CD4-positive, alpha-beta T cell treated with Interleukin-10 for 1 hour (primary cell): ENCODE measurements at places on chromosomes 16 and 17.

GRCh38 chr17:2511138-2511461, 588 bp downstream of the METTL16 start:
- no peak for DNase-seq

DNA sequence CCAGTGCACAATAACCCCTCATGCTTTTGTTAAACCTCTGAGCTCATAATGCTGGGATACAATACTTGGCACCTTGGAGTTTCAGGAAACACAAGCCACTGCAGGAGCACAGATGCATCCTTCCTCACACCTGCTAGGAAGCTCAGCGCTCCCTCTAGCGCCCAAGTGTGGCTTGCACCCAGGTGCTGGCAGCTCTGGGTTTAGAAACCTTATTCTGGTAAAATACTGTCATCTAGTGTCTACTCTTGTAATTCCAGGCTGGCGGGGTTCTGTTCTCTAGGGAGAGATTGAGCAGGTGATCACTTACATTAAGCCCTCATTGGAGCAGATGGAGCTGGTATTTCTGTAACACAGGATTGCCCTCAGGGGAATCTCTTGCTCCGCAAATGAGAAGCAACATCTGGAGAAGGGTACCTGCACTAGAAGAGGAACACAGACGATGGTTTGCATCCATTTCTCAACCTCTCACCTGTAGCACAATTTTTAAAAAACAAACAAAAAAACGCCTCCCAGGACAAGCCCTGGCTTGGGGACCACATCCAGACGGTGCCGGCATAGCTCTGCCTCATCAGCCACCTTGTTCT, 1.5 kb downstream of the CCL1 start:
- DNase-seq: peak; percentile 60

- DNase-seq: no peak
These were observed 41.0 kb downstream of the STAT3 start for GRCh38 chr17:42347198-42347597.

DNA sequence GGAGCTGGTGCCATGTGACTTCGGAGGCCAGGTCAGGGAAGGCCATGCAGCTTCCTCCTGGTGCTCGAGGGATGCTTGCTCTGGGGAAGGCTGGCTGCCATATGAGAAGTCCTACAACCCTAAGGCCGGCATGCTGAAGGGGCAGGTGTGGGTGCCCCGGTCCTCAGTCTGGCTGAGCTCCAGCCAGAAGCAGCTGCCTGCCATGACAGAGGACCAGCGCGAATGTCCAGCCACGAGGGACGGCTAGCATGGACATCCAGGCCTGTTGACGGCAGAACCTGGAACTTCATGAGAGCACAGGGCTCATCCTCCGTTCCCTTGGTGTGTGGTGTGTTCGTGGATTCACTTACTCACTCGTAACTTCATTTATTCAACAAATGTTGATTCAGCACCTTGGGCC, 140.6 kb downstream of the IRF8 start:
- no peak for DNase-seq

DNA sequence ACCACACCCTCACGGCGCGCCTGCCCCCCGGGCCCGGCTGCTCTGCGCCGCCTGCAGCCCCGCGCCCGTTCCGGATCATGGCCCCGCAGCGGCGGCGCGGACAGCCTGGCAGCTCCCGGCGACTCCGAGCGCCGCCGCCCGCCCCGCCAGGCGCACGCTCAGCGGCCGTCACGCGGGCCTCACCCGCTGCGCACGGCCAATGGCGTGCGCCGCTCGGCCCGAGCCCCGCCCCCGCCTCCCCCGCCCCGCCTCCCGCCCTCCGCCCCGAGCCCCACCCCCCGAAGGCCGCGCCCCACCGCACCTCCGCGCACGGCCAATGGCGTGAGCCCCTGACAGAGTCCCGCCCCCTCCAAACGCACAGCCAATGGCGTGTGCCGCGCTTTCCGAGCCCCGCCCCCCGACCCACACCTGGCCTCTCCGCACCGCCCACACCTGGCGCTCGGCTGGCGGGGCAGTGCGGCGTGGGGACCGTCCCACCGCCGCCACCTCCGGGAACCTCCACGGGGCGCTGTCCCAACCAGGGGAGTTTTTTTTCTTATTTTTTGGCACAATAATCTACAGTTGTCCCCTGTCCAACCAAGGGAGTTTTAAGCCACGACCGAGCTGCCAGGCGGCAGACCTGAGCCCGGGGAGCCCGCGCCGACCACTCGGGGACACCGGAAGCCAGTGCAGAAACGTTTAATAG, at the start of gene PCYT2:
Gene PCYT2 (minus strand): TSS at position 123 of the 685 bp plus-strand sequence. CDS start 44 bp downstream, at position 79.
- peak; percentile 95 for DNase-seq

DNA sequence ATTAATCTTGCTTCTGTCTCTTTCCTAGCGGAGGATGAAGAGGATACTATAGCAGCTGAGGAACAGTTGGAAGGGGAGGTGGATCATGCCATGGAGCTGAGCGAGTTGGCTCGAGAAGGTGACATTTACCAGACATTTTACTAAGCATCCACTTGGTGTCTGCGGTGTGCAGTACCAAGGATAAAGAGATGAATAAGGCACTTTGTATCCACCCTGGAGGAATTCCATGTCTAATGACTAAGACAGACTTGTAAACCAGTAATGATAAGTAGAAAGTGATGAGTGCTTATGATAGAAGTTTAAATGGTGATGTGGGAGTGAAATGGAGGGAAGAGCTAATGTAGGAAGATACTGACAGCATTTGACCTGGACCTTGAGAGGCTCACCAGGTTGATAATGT, 12.0 kb downstream of the SRCAP start:
- DNase-seq: no peak

- no peak for DNase-seq
These were observed 141.2 kb downstream of the WWOX start for GRCh38 chr16:78240459-78241222.

- DNase-seq: no peak
These were observed 35.7 kb downstream of the GSE1 start for GRCh38 chr16:85648805-85649204.

- no peak for DNase-seq
These were observed 28.6 kb upstream of the NKD1 start for GRCh38 chr16:50519602-50520001.

GRCh38 chr17:28810437-28810836, 32.2 kb downstream of the FAM222B start:
- no peak for DNase-seq

- DNase-seq: no peak
These were observed 26.7 kb downstream of the SLC12A3 start for GRCh38 chr16:56891685-56892084.

- DNase-seq: no peak
These were observed 4.6 kb downstream of the PTGES3L start for GRCh38 chr17:42975265-42975664.

DNA sequence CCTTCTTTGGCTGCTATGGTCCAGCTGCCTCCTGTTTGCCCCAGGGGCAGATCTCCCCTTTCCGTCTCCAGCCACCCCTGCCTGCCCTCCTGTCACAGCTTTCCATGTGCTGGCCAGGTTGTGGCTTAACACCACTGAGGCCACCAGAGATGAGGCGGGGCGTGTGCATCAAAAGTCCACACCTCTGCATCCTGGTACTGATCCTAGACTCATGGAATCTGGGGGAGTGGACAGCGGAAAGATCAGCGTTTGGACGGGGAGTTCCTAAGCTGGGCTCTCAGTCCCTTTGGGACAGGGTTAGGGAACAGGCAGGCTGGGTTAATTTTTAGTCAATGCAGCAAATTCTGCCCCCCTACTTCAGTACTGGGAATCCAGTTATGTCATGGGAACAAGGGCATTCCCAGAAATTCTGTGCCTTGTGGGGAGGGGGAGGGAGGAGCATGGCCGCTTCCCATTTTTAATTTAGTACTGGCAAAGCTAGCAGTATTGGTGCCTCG, 3.9 kb downstream of the IGFBP4 start:
- DNase-seq: no peak

DNA sequence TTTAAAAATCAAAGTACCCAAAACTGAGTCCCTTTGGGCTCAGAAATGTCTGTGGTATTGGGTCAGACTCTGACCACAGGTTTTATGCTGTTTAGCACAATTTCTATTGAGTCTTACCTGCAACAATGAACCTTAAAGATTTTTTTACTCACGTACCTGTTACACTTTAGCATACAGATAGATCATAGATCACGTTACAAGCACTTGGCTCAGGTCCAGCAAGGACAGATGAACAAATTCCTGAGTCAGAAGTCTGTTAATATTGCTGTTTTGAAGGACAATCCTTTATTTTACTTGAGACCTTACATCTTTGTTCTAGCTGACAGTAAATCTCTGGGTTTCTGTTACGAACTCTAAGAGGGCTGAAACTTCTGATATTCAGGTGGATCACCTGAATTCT, 12.8 kb downstream of the SLC7A6OS start:
- no peak for DNase-seq

GRCh38 chr16:3912897-3913296, 32.4 kb upstream of the CREBBP start:
- DNase-seq: no peak

- DNase-seq: no peak
These were observed 176.8 kb upstream of the ASIC2 start for GRCh38 chr17:33469911-33470310.

DNA sequence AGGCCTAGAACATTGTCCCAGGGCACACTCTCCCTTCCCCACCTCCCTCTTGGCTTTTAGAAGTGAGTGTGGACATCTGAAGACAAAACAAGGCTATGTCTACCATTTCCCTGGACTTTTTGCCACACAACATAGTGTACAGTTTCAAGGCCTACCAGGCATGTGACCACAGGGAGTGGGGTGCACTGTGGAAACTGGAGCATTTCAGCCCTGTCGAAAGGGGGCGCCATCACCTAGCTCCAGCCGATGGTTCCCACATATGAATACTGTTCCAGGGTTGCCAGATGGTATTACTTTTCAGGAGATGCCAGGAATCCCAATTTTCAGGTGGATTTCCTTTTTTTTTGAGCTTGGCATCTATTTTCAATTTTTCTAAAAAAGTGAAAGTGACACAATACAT, 140.7 kb downstream of the KATNIP start:
- peak; percentile 5 for DNase-seq

- no peak for DNase-seq
These were observed 53.9 kb upstream of the CCL2 start for GRCh38 chr17:34201225-34201624.

DNA sequence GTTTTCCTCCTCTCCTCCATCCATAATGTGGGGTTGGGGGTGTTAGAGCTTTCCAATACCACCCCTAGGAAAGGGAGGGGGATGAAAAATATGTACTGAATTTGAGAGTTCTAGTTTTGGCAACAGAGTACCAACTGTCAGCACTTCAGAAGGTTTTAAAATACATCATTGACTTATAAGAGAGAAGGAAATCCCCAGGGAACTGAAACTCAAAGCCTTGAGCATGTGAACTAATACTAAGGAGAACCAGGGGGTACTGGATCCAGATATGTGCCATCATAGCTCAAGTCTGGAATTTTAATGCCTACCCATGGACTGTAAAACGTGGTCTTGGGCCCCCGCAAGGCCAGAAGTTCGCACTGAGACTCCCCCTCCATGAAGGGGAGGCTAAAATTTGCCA, 15.8 kb downstream of the CACNG5 start:
- DNase-seq: no peak

DNA sequence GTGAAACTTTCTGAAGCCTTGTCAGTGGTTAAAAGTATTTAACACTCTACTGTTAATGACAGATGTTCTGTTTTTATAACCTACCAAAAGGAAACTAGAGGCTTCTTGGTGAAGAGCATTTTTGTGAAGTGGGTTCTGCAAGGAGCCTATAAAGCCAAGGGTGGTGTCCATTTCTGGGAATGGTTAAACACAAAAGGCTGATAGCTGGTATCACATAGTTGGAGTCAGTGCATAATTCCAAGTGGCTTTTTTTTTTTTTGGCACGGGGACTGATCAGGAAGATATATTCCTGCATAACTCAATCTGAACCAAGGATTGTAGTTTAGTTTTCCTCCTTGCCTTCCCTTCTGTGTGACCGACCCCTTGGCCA, 27.6 kb upstream of the KPNB1 start:
- DNase-seq: no peak

- peak; percentile 55 for DNase-seq
These were observed 37.2 kb upstream of the RGS9 start for GRCh38 chr17:65099941-65100315.

GRCh38 chr16:13944816-13945215, 24.9 kb downstream of the ERCC4 start:
- DNase-seq: no peak

DNA sequence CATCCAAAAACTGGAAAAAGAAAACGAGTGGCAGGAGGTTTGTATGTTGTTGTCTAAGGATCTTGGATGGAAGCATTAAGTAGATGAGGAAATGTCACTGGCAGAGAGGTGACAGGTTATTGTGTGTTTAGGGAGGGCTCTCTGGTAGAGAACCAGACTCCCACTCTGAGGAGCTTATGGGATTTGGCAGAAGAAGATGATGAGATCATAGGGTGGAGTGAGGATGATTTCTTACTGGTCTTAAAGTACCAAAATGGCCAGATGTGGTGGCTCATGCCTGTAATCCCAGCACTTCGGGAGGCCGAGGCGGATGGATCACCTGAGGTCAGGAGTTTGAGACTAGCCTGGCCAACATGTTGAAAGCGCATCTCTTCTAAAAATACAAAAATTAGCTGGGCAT, 9.0 kb downstream of the WWOX start:
- DNase-seq: no peak

GRCh38 chr16:66418165-66418962, 8.7 kb upstream of the BEAN1 start:
- DNase-seq: no peak

GRCh38 chr17:3710951-3711383, 12.7 kb upstream of the HASPIN start:
- peak; percentile 91 for DNase-seq

DNA sequence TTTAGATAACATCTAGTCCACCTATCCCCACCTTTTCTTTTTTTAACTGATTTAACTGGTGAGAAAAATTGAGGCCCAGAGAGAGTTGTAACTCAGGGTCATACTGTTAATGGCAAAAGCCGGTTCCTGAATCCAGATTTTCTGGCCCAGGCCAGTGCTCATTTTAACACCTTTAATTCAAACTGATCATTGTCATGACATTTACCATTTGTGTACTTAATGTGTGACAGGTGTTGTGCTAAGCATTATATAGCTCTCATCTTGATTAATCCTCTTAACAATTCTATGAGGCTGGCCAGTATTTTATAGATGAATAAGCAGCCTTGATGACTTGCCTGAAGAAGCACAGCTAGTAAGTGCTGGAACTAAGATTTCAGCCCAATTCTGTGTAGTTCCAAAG, 14.4 kb downstream of the RHOT1 start:
- DNase-seq: no peak

- DNase-seq: no peak
These were observed 19.7 kb downstream of the TEKT3 start for GRCh38 chr17:15321556-15322251.
